Lower lobe of right lung (tissue), 2 donors: ENCODE measurements at places on chromosomes 6 and 20. TPM values are rescaled to one million over a fixed set of nuclear protein-coding genes. Genes with fewer than 3 reads are reported as not detected.

Gene MAPK13
- 71.7 TPM for total RNA-seq

Gene KIF13A
- total RNA-seq = 55.2 TPM

Gene CNKSR3
- total RNA-seq = 9.5 TPM

Gene SPACA1
- total RNA-seq = not detected

Gene RNF144B
- total RNA-seq = 109 TPM

Gene LY6G6D
- total RNA-seq = not detected

Gene ETV7
- total RNA-seq = 5.2 TPM
